ENCODE measurements at places on chromosomes 2 and 18. TPM values are rescaled to one million over a fixed set of nuclear protein-coding genes. Genes with fewer than 3 reads are reported as not detected.

The ASIC4 gene
- total RNA-seq, result 1.7 TPM

The LAMA1 gene
- total RNA-seq, result 46.9 TPM

The CRYGD gene
- 1.9 TPM for total RNA-seq

The TRIP12 gene
- total RNA-seq, result 206 TPM

The GNAL gene
- 40.9 TPM for total RNA-seq

The RTP5 gene
- total RNA-seq, result 1.3 TPM

The SPAG16 gene
- total RNA-seq, result 39.8 TPM

The CCDC85A gene
- 25.3 TPM for total RNA-seq

The MC5R gene
- total RNA-seq, result 3.4 TPM

The KLHL41 gene
- 2.6 TPM for total RNA-seq

The PROC gene
- total RNA-seq, result 0.18 TPM

DNA sequence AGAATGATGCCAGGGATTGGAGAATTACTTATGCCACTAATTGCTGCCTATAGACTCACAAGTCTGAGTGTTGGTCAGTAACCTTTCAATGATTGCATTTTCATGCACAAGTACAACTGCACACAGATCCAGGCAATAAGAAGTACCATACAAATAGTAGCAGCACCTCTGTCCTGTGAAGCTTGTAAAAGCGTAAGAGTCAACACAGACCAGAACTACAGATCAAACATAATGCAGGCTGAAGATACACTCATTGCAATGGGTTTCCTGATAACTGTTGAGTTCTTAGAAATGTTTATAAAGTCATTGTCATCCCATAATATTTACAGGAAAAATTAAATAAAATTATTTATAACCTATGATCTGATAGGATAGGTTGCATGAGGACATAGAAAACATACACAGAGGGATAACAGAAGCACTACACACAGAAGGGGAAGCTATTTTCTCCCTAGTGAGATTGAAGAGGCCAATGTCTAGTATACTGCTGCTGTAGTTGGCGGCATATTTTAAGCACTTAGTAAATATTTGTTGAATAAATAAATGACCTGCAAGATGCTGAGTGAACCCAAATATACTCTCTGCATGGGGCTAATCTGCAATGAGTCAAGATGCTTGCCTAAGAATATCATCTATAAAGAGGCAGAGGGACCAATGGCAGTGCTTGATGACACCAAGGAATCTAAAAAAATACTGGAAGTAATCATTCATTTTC lies 5.7 kb upstream of the PIK3C3 start:
- no peak for DNase-seq

GRCh38 chr2:43853141-43854081 lies 14.6 kb downstream of the ABCG8 start:
- DNase-seq, result no peak

DNA sequence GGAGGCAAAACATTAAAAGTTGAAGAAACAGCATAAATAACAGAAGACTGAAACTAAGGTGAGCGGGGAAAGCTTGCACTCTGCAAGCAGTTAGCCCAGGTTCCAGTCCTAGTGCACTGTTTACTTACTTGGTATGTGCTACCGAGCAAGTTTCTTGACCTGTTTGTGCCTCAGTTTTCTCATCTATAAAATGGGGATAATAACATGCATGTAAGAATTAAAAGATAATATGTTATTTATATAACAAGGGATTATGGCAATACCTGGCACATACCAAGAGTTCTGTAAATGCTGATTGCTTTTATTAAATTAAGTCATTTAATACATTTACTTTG lies 37.1 kb upstream of the IKZF2 start:
- no peak for DNase-seq

- DNase-seq, result no peak
These were observed 6.3 kb downstream of the MSGN1 start for GRCh38 chr2:17822445-17823117.

GRCh38 chr18:56541793-56542192 lies 96.6 kb downstream of the TXNL1 start:
- no peak for DNase-seq

- DNase-seq, result no peak
These were observed 189.3 kb downstream of the RNF152 start for GRCh38 chr18:61703508-61703907.

GRCh38 chr2:237171396-237171795 lies 85.7 kb downstream of the COPS8 start:
- DNase-seq, result no peak

DNA sequence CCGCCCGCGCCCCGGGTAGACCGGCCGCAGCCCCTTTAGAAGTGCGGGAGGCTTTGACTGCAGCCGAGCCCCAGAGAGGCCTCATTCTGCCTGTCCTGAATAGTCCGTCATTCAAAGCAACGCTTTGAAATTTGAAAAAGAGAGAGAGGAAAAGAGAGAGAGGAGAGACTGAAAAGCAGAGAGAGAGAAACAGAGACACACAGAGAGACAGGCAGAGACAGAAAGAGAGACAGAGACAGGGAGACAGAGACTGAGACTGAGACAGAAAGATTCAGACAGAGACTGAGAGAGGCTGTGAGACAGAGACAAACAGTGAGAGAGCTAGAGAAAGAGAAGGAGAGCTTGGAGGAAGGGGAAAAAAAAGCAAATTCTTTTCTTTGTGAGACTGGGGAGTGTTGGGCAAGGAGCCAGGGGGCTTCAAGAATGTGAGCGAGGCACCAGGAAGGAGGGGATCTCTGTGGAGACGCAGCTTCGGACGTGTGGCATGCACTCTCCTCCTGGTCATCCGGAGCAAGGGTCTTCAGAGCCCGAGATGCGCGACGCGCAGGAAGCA lies 73.1 kb downstream of the MYCN start:
- no peak for DNase-seq

DNA sequence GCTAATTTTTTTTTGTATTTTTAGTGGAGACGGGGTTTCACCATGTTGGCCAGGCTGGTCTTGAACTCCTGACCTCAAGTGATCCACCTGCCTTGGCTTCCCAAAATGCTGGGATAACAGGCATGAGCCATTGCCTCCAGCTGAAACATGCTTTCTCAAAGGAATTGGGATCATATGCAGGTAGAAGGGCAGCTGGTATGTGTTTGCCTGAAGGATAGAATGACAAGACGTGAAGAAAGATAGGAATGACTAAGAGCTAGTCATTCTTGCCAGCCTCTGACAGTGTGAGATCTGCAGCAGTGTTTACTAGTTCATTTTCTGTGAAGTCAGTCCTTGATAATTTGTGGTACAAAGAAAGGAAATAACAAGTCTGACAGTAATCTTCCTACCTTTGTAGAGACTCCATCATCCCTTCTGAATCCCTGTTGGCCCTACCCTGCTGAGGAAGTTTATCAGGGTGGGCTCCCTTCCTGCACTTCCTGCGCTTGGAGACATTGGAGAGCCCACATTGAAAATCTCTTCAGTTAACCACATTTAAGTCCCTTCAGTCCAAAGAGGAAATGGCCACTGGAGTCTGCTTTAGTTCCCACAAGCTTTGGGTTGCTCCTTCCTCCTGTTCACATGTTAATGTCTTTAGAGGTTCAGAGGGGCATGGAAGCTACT lies 14.7 kb downstream of the CFLAR start:
- no peak for DNase-seq

DNA sequence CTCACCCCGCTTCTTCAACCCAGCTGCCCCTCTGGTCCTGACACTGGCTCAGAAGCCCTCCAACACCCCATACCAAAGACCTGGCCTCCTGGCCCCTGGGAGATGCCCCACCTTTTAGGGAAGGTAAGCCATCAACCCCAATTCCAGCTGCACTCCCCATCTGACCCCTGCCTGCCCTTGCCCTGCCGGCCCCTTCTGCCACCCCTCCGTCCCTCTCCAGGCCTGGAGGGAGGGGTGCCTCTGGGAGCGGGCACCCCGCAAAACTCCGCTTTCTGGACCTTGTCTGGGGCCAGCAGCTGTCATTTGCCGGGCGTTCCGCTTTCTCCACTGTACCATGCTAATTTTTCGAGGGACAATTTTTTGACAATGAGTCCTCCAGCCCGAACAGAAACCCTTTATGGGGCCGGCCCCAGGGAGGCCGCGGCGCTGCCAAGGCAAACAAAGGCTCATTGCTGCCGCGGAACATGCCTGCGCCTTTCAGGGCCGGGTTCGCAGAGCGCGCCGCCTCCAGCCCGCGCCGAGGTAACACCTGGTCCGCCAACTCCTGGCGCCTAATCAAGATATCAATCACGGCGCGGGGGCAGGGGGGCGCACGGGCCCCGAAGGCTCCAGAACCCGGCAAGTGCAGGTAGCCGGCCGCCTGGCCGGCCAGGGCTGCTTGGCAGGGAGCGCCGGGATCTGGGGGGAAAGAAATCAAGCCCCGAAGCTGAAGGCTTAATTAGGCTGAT lies 96.0 kb downstream of the INHBB start:
- peak; percentile 13 for DNase-seq

DNA sequence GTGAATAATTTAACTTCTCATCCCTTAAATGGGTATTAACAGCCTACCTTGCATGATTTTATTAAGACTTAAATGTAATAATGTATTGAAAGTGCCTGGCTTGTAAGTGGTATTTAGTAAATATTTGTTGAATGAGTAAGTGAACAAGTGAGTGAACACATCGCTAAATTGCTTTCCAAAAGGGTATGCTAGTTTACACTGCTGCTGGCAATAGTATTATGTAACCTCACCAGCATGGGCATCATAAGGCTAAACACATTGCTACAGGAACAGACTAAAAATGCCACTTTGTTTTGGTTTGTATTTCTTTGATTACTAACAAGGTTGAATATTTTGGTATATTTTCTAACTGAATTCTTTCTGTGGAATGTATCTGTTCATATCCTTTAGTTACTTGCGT lies 9.8 kb downstream of the WDR43 start:
- DNase-seq, result no peak

- peak; percentile 19 for DNase-seq
These were observed 265.3 kb upstream of the PKDCC start for GRCh38 chr2:41782306-41783158.

GRCh38 chr18:58858591-58859468 lies 5.8 kb upstream of the ZNF532 start:
- no peak for DNase-seq
